Activated CD8-positive, alpha-beta T cell treated with anti-CD3 and anti-CD28 coated beads for 36 hours (primary cell): ENCODE measurements at places on chromosomes 2 and 18.

- peak; percentile 90 for DNase-seq
Measured at GRCh38 chr2:121530212-121530705, 421 bp upstream of the RNU4ATAC start.

DNA sequence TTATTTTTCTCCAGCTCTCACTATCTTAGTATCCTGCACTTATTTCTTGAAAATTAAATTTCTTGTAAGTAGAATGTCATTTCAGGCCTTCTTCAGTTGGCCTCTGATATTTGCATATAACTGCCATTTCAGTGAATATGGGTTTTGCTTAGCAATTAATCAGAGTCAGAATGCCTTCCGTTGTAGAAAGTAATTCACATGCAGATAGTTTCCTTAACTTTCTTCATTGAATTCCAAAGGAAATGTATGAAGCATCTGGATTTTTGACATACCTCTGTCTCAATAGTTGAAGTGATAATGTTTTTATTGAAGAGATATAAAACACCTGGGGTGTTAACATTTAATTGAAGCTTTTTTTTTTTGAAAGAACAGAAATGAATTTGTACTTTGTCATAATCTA is 914.1 kb upstream of the NXPH2 start:
- no peak for DNase-seq

DNA sequence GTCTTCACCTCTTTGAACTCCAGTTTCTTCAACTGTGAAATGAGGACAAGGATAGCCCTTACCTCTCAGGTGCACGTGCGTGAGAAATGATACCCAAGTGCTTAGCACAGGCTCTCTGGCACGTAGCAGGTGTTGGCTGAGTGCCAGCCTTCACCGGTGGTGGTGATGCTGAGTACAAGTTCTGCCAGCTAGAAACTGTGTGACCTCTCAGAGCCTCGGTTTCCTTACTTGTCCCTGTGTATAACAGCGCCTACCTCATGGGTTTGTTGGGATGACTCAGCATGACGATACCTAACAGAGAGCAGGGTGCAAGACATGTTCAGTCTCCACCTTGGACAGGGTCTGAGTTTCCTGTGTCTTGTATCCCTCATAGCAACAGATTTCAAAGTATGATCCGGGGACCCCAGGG is 205.1 kb downstream of the TNS1 start:
- DNase-seq: no peak

GRCh38 chr2:173050684-173051083 is 25.0 kb upstream of the MAP3K20 start:
- no peak for DNase-seq

DNA sequence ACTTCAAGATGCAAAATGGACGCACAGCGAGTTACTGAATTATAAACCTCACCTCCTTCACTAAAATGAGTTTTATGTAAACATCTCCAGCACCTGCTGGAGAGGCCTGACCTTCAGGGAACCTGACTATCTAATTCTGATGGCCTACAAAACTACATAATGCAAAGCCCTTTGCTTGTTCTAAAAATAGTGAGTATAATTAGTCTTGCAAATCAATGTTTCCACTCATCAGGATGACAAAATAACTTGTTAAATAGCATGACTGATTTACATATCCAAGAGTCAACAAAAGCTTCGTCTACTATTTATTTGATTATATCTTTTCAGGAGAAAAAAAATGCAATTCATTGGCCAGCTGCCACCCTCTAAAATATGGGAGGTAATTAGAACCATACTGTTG is 326.3 kb upstream of the MC4R start:
- DNase-seq: no peak

DNA sequence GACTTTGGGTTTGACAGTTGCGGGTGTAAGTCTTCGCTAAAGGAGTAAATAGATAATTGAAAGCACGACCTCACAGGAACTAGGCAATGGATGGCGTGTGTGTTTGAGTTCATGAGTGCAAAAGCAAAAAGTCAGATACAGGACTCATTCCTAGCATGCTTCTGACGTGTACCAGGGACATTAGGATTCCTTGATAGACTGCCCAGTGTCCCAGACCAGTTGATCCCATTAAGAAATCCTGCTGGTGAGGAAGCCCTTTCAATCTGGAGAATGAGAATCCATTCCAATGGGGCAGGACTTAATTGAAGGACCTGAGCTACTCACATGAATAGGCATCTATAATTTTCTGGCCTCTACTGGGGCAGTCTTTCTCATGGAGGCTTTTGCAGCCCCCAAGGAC is 235.4 kb downstream of the RAD51AP2 start:
- no peak for DNase-seq

DNA sequence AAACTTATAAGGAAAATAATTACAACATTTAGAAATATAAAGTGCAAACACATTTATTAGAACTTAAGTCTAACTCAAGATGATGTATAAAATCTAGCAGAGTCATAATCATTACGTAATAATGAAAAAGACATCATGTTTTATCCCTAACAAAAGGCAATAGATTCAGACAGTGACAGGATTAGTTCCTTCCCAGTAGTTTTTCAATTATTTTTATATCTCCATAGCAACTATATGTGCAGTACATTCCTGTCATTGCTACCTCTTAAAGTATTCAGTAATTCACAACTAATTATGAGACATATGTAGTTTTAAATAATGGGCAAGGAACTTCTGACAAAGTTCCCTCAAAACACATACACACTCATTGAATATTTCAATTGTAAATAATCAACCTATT is 687.9 kb downstream of the CCDC85A start:
- DNase-seq: no peak

DNA sequence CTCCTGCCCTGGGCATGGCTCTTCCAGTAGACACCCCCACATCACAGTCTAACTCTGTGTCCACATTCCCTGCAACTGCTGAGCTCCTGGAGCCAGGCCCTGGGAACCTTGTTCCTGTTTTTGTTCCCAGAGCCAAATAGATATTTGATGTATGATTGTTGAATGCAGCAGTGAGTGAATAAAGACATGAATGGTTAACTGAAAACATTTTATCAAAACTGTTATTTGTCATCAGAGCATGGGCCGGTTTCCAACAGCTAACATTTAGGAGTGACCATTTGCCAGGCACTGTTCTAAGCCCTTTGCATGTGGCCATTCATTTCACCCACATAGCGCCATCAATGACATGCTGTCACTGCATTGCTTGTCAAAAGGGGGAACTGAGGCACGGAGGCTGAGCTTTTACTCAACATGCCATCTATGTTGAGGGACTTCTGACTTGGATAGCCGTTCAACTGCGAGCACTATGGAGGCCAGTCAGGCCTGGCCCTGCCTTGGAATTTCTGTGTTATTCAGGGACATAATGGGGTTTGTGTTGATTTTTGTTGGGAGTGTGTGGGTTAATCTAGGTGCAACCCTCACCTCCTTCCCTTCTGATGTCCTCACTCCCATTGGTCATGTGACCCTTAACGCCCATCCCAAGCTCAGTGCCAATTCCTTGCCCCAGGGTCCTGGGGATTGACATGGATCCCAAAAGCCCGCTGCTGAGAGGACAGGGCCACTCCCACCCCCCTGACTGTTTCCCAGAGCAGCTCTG is 12.6 kb downstream of the IL1R1 start:
- no peak for DNase-seq

DNA sequence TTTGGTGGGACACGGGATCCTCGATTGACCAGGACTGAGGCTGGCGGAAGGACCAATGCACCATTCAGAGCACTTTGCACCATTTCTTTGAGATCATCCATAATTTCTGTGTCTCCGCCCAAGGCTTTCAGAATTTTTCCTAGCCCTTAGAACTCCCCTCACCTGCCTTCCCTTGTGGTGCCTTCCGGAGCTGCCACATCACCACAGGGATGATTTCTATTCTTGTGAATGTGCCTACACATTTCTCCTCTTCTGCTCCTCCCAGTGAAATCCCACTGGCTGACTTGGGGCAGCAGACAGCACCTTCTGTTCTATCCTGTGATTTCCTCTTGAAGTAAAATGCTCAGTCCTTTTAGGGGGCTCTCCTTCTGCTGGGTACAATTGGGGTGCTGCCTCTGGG is 11.2 kb downstream of the ACOXL start:
- DNase-seq: no peak

GRCh38 chr2:209424199-209424701 is 403 bp downstream of the MAP2 start:
- DNase-seq: peak; percentile 1
